ENCODE measurements at places on chromosomes 2 and 18.
A peak's percentile ranks its signal among the peaks of the same experiment; 100 is the strongest.

GRCh38 chr2:2940061-2940460, 437.6 kb downstream of the EIPR1 start:
- DNase-seq: no peak

DNA sequence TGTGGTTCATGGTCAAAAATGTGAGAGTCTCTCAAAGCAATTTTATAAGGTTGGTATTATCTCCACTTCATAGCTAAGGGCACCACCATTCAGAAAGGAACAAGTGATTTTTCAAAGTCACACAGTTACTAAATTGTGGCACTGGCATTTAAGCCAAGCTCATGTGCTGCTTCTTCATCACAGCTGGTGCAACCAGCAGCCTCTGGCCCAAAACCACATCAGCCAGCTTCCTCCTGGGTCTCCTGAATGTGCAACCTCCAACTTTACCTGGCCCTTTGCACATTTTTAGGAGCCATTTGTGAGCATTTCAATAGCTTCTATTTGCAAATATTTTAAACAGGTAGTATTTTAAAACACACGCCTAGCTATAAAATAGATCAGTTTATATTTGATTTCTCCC, 293.7 kb downstream of the BCL11A start:
- no peak for DNase-seq

DNA sequence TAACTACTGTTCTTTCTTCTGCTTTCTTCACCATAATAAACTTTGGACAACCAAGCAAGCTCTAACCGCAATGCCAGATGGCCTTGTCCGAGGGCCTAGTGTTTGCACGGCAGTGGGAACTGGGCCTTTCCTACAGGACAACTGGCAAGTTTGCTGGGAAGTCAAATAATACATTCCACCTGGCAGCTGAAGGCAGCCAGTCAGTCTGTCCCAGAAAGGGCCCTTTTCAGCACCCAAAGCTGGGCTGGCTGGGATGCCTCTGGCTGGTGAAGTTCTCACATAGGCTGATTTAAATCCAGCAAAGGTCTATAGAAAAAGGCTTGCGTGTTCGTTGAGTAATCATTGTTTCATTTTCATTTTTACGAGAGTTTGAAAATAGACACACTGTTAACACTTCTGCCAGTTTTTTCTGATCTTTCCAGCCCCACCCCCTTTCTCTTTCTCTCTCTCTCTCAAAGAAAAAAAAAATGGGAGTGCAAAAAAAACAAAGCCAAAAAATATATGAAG, 110.0 kb upstream of the EPAS1 start:
- DNase-seq: peak; percentile 15

- no peak for DNase-seq
Observed at GRCh38 chr2:23293731-23294130, 91.2 kb upstream of the KLHL29 start.

DNA sequence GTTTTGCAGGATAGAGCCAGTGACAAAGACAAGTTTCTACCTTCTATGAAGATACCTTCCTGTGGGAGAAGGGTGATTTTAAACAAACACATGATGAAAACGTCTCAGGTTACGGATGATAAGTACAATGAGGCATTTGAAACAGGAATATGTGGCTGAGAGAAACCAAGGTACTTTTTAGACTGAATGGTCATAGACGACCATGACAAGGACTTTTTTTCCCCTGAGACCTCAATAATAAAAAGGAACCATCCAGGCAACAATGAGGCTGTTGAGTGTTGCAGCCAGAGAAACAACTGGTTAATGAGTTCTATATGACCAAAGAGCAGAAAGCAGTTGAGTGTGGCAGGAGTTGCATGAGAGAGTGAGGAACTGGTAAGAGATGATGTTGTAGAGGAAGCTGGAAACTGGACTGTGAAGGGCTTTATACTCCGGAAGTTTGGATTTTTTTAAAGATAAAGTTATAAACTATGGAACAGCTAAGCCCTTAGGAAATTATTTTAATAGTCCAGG, 306.1 kb upstream of the CYRIA start:
- no peak for DNase-seq

- no peak for DNase-seq
Observed at GRCh38 chr2:43033466-43034241, 192.8 kb downstream of the ZFP36L2 start.

- no peak for DNase-seq
Observed at GRCh38 chr2:188975497-188976102, 1.4 kb downstream of the COL3A1 start.

Measured in stimulated activated CD4-positive, alpha-beta T cell treated with anti-CD3 and anti-CD28 coated beads, Interleukin-15, amount 100 ng/mL, for 48 hours (primary cell).